Bronchial smooth muscle cell (primary cell): ENCODE measurements at places on chromosomes 2 and 18. TPM values are rescaled to one million over a fixed set of nuclear protein-coding genes. Genes with fewer than 3 reads are reported as not detected.

The GREB1L gene
- total RNA-seq = 0.16 TPM in 1 of 2 replicates, not detected in the other

The TANK gene
- total RNA-seq = 54.1 and 55.5 TPM in 2 replicates

The DOK6 gene
- total RNA-seq = 3.2 and 9.0 TPM in 2 replicates

The GPAT2 gene
- total RNA-seq = 0.79 and 1.0 TPM in 2 replicates

The SIX3 gene
- total RNA-seq = not detected in 2 replicates

The DCAF17 gene
- 18.3 and 19.7 TPM in 2 replicates for total RNA-seq

The DCC gene
- 0.52 and 3.3 TPM in 2 replicates for total RNA-seq

The TMEM182 gene
- 2.1 and 2.5 TPM in 2 replicates for total RNA-seq

The TWIST2 gene
- 73.3 and 77.3 TPM in 2 replicates for total RNA-seq

The UBXN4 gene
- total RNA-seq = 47.8 and 61.6 TPM in 2 replicates

The FEV gene
- not detected in 2 replicates for total RNA-seq

The EPG5 gene
- total RNA-seq = 21.8 and 31.2 TPM in 2 replicates

The COL5A2 gene
- total RNA-seq = 203 and 228 TPM in 2 replicates

The EVX2 gene
- total RNA-seq = not detected in 2 replicates
